CD4-positive, alpha-beta T cell treated with Interleukin-15 for 1 hour (primary cell): ENCODE measurements at places on chromosomes 2 and 18.
A peak's percentile ranks its signal among the peaks of the same experiment; 100 is the strongest.

- no peak for DNase-seq
Observed at GRCh38 chr2:227000123-227000522, 163.9 kb downstream of the COL4A4 start.

GRCh38 chr2:178227187-178227586, 32.9 kb downstream of the OSBPL6 start:
- no peak for DNase-seq

DNA sequence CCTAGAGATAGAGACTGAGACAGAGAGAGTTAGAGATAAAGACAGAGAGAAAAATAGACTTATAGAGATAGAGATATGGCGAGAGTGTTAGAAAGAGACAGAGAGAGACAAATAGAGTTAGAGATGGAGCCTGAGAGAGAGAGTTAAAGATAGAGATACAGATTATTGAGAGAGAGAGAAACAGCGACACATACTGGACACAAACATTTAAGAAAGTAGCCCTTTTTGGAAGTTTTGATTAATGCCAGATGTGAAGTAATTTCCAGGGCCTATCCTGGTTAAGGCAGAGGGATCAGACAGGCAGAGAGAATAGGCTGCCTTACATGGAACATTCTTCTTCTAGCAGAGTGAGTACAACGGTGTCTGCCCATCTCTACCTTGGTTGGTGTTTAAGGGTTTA, 311.6 kb upstream of the CDH7 start:
- DNase-seq: no peak

DNA sequence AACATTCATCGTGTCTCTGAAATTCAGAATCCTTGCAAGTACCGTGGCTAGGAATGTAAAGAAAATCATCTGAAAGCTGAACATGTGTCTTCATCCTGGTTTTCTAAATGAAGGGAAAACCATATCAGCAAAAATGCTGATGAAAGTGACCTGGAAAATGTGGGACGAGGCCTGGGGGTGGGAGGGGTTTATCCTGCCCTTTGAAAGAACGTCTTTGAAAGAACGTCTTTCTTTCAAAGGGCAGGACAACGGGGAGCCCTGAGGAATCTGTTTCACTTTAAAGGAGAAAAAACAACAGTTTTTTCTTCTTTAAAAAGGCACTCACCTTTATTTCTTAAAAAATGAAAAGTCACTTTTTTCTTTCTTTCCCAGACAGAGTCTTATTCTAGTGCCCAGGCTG, 185.2 kb downstream of the ALPK2 start:
- no peak for DNase-seq

DNA sequence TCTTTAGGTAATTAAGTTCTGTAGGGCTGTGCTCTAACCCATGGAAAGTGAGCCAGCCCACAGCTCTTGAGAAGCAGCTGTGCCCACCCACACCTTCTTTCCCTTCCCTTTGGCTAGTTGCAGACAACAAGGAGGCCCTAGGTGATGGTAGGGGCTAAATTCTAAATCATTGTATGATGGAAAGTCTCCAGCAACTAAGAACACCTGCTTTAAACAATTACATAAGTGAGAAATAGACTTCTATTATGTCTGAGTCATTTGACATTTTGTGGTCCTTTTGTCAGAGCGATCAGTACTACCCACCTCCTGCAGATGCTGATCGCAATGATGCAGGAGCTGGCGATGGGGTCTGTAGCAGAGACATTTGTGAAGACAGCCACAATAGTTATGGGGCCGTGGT, 79.6 kb downstream of the TEX51 start:
- no peak for DNase-seq

DNA sequence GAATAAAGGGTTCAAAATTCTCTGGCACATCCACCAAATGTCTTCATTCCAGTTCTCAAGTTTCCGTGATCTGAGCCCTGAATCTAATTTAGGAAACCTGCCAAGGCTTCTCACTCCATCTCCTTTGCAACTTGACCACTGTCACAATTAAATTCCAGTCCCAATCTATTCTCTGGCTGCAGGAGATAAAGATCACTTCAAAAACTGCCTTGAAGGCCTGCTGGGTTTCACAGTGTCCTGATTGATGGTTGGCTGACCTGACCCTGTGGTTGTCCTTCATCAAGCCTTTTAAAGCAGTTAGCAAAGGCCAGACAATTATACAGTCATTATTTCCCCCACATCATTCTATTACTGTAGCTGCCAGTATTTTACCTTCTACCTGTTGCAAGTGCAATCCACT, 60.3 kb upstream of the DNAJC10 start:
- no peak for DNase-seq

DNA sequence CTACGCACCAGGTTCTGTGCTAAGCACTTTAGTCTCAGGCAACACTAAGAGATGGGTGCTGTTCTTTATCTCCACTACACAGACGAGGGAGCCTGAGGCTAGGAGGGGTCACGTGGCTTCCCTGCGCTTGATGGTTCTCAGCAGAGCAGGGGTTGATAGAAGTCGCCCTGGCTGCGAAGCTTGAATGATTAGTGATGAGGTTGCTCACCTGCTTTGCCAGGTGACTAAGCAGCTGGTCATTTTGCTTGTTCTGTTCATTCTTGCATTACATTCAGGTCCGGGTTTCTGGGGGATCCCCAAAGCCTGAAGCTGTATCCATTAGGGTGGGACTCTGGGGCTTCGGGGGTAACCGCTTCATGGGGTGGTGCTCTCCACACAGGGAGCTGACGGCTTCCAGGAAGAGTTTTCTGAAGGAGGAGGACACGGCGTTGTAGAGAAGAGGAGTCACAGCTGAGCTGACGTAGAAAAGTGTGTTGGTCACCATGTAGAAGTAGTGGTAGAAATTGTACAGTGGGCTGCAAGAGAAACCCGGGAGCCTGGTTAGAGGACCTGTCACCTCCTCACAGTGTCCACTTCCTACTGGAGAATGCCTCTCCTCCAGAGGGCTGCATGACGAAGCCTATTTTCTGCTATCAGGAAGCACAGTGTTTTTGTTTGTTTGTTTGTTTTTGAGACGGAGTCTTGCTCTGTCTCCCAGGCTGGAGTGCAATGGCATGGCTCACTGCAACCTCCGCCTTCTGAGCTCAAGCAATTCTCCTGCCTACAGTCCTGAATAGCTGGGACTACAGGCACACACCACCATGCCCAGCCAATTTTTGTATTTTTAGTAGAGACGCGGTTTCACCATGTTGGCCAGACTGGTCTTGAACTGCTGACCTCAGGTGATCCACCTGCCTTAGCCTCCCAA, 11.5 kb downstream of the NTSR2 start:
- no peak for DNase-seq

- DNase-seq: no peak
Observed at GRCh38 chr2:2827046-2827636, 496.1 kb upstream of the MYT1L start.

DNA sequence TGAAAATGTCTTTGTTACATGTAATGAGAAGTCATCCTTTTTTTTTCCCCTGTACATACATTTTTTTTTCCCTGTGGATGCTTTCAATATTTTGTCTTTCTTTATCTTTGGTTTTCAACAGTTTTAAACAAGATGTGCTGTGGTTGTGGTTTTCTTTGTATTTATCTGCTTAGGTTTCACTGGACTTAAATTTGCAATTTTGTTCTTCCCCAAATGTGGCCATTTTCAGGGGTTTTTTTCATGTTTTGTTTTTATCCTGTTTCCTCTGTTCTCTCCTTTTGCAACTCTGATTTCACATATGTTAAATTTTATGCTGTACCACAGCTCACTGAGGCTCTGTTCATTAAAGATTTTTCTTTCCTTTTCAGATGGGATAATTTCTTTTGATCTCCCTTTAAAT, 41.7 kb downstream of the GALNT1 start:
- DNase-seq: no peak

GRCh38 chr2:237430861-237431260, 16.9 kb upstream of the COL6A3 start:
- no peak for DNase-seq

- DNase-seq: no peak
Observed at GRCh38 chr2:111537078-111537655, 346.8 kb downstream of the ANAPC1 start.

DNA sequence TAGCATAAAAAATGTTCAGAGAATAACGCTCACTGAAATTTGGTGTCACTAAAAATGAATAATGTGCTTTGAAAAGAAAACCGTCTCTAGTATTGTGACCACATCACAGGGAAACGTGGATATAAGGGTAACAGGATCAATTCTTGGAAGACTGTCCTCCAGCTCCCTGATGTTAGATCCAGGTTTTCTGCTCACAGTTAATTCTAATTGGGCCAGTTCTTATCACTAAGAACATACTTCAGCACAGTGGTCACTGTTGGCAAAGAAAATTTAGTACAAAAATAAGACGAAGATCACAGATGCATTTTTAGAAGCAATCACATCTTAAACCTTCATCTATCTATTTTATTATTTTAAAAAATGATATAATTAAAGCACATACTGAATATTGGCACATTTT, 57.0 kb upstream of the CD226 start:
- no peak for DNase-seq

- peak; percentile 57 for DNase-seq
Observed at GRCh38 chr2:203869223-203870042, 1.9 kb downstream of the CTLA4 start.

GRCh38 chr2:168962636-168963035, 61.5 kb downstream of the G6PC2 start:
- DNase-seq: no peak

GRCh38 chr2:239193401-239193811, 207.4 kb downstream of the HDAC4 start:
- DNase-seq: no peak

DNA sequence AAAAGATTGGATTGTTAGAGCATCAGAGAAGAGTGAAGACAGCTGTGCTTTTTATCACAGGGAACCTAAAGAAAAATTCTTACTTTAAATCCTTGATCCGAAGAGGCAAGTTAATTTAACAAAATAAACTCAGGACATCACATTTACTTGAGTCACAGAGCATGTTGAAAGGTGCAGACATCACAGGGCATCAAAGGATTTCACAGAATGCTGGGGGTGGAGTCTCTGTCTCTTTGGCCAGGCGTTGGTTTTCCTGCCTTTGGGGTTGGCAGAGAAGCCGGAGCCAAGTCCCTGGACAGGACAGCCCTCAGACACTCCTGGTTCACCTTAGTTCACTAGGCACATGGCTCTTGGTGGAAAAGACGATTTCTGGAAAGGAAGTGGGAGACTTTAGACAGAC, 56.3 kb downstream of the SH3RF3 start:
- no peak for DNase-seq

- no peak for DNase-seq
Observed at GRCh38 chr2:160932960-160933359, 227.3 kb upstream of the TANK start.

GRCh38 chr2:15577071-15577735, 14.5 kb upstream of the DDX1 start:
- DNase-seq: peak; percentile 74

- peak; percentile 6 for DNase-seq
Observed at GRCh38 chr2:1812926-1813325, 68.6 kb upstream of the PXDN start.

DNA sequence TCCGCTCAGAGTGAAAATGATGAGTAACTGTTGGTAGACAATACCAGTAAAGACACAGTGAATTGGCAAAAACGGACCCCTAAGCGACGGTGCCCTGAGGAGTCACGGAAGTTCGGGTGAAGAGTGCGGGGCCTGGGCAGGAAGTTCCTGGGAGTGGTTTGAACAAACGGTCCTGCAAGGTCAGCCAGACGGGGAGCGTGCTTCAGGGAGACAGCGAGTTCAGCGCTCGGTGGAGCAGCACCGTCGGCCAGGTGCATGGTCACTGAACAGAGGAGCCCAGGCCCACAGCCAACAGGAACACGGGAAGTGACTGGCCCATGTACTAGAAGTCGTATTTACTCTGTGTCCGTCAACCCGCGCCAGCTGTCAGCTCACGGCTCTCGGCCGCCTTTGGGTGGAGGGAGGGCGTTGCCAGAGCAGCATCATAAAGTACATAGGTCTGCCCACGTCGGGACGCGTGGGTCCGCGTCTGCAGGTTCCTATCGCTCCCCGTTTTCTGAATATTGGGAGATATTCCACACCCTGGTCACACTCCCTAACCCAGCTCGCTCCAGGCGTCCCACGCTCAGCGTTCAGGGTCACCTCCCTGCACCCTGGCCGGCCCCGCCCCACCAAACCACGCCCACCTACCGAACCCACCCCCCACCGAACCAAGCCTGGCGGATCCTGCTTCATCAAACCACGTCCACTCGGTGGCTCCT, 75.6 kb upstream of the UXS1 start:
- no peak for DNase-seq

GRCh38 chr2:240611601-240612210, 13.6 kb upstream of the GPR35 start:
- DNase-seq: peak; percentile 34

GRCh38 chr2:238967031-238967977, 119.4 kb downstream of the TWIST2 start:
- DNase-seq: no peak

DNA sequence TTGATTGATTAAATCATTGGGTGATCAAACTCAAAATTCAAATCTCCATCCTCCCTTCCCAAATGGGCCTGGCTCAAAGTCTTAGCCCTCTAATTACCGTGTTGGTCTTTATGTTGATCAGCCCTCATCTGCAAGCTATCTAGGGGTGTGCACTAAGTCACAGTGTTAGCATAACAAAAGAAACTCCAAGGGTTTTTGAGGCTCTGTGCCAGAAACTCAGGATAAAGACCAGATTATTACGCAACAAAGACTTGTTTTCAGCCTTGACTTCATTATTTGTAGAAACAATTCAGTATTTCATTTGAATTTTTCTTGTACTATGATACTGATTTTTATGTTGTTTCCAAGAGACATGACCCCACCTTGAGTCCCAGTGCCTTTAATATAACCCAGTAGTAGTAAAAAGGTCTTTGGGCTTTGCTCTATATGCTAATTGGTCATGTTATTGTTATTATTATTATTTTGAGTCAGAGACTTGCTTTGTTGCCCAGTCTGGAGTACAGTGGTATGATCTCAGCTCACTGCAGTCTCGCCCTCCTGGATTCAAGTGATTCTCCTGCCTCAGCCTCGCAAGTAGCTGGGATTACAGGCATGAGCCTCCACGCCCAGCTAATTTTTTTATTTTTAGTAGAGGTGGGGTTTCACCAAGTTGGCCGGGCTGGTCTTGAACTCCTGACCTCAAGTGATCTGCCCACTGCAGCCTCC, 13.9 kb downstream of the PSMD14 start:
- no peak for DNase-seq

DNA sequence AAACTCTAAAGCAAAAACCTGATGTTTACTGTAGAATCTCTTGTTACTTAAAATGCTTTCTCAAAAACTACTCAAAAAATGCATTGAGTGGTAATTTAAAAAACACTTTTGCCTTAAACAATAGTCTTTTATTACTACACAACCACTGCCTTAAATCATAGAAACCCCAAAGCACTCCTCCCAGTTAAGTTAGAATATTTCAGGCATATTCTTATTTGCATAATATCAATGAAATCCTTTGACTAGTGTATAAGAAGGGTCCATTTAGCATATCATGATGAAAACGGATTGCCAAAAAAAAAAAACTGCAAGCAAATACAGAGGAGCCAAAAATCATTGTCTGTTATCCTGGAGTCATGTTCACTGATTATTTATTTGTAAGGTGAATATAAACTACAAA, 119.2 kb downstream of the PTPRM start:
- no peak for DNase-seq
